ENCODE measurements at places on chromosomes 6 and 20.

DNA sequence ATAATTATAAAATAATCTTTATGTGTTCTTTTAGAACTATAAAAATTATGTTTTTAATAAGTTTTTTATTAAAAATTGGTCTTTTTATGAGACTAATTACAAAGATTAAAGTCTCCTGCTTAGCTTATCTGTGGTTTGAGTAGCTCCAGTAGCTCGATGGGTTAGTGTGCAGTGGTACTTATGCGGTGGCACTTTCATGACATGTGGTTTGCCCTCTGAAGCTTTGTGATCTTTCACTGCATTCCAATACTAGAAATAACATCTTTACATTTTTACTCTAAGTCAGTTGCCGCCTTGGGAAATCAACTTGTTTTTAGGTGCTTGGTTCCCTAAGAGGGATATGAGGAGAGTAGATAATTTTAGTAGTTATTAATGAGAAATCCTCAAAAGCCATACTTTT, 699.5 kb upstream of the FLRT3 start:
- no peak for DNase-seq

DNA sequence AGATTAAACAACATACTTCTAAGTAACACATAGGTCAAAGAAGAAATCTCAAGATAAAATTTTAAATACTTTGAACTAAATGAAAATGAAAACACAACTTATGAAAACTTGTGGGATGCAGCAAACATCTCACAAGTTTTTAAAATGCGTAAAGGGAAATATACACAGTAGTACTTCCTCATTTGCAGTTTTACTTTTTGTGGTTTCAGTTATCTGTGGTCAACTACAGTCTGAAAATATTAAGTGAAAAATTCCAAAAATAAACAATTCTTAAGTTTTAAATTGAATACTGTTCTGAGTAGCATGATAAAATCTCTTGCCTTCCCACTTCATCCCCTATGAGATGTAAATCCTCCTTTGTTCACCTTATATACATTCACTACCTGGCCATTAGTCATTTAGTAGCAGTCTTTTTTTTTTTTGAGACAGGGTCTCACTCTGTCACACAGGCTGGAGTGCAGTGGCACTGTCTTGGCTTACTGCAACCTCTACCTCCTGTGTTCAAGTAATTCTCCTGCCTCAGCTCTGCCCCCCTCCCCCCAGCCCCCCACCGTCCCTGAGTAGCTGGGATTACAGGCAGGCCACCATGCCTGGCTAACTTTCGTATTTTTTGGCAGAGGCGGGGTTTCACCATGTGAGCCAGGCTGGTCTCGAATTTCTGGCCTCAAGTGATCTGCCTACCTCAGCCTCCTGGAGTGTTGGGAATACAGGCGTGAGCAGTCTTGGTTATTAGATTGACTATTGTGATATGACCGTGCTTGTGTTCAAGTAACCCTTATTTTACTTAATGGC, 154.6 kb upstream of the AHI1 start:
- no peak for DNase-seq

DNA sequence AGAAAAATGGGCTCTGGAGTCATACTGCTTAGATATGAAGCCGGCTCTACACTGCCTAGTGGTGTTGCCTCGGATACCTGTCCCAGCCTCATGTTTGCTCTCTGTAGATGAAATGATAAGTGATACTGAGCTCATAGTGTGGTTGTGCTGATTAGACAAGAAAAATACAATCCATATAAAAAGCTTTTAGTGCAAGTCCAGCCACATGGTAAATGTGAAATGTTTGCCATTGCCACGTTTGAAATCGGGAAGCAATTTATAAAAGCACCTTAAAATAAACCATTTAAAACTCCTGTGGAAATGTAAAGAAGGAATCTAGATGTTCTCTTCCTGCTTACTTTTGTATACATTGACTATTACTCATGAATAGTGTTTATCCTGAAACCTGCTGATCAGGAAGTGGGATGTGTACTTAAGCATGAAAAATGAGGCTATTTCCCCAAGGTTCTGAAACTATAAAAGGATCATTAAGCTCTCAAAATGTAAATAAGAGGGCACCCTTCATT, 13.1 kb upstream of the PBOV1 start:
- DNase-seq: no peak

- DNase-seq: no peak
Observed at GRCh38 chr6:105739764-105740163, 336.9 kb upstream of the PREP start.

GRCh38 chr6:15501826-15502445, 160.9 kb downstream of the DTNBP1 start:
- no peak for DNase-seq

GRCh38 chr6:39233333-39233732, 4.1 kb upstream of the KCNK5 start:
- no peak for DNase-seq

- DNase-seq: peak; percentile 19
Observed at GRCh38 chr20:63290677-63291472, 2.1 kb upstream of the COL20A1 start.

DNA sequence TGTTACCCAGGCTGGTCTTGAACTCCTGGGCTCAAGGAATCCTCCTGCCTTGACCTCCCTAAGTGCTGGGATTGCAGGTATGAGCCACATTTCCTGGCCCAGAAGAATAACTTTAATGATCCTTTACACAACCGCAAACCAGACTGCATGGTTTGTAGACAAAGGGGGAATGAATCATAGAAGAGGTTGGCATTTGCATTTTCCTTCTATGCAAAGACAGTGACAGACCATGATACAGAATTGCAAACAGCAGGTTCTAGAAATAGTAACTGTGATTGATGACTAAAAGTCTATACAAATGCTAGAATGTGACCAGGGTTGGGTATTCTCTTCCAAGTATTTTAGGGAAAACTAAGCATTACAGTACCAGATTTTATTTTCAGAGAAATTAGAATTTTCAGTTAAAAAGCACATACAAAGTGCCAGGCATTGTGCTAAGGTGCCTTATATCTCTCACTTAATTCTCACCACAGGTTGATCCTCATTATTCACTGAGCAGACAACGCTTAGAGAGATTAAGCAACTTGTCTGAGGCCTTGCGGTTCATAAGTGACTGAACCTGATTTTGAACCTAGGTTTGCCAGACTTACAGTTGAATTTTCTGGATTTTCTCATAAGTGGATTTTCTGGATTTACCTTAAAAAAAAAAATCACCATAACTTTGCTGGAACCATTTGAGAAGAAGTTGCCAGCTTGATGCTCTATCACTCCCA, 146.6 kb downstream of the ZFAND3 start:
- no peak for DNase-seq

- DNase-seq: no peak
Observed at GRCh38 chr6:131368198-131368911, 204.7 kb upstream of the ARG1 start.

DNA sequence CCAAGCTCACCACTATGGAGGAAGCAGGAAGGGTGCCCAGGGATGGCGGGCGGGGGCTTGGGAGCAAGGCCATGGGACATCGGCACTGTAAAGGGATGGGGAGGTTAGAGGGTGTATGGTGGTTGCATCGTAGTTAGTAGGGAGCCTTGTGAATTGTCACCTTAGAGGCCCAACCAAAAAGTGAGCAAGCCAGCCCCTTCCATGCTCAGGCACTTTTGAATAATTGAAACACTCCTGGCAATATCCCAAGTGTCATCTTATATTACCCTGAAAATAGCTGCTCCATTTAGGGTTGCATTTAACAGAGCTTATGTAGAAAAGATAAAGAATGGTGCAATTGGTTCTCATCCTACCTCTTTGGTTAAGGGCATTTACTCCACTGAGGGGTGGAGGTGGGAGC, 169.2 kb downstream of the SAMD5 start:
- no peak for DNase-seq

DNA sequence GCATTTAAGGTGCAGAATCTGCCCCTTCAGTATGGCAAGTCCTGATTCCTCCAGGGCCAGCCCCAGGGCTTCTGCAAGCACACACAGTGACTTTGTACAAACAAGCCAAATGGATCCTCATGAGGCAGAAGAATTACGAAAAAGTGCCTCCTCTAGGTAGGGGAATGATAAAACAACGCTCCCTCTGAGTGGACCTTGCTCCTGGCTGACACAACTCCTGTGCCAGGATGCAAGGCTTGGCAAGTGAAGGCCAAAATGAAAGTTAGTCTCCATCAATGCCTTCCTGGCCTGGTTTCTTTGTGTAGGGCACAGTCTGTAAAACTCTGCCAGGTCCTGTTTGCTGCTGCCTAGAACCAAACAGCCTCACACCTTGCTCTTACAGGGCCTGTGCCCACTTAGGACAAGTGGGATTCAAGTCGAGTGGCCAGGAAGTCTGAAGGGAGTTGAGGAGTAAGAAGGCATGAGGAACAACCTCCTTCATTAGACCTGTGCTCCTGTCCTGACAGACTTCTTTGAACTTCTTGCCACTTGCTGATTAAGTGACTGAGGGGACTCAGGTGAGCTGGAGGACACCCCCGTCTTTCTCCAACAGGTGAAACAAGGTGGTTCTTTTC, 417.1 kb downstream of the CDC5L start:
- DNase-seq: no peak

DNA sequence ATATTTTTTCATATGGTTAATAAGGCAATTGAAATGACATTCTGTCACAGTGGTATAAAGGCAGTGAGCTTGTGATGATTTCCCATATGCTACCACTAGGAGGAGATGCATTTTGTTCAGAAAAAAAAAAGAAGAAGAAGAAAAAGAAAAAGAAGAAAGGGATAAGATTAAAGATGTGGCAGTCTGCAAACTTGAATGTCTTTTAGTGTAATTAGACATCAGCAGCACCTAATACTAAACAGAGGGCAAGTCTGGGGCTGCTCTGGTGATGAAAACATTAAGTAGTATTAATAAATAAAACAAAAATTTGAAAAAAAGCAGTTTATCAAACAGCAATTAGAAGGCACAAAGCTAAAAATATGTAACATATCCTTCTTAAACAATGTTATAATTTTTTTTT, 95.4 kb upstream of the DEFB112 start:
- DNase-seq: no peak

DNA sequence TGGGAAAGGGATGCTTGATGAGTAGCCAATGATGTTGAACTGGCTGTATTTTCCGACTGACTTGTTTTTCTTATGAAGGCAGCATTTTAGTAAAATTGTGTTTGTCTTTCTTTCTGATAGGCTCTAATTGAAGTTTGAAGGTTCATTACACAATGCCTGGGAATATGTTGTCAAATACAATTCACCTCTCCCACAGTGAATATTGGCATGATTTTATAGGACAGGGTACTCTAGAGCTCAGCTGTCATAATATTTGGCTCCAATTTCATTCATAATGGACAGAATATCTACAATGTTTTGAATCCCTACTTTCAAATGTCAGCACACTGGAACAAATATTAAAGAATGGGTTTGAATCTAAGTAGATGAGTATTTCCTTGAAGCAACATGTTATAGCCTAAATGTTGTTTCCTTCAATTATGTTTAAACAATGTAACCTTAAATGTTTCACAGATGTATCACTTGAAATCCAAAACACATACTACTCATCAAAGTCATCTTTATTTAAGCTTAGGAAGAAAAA, 81.4 kb downstream of the LAMA2 start:
- DNase-seq: no peak

DNA sequence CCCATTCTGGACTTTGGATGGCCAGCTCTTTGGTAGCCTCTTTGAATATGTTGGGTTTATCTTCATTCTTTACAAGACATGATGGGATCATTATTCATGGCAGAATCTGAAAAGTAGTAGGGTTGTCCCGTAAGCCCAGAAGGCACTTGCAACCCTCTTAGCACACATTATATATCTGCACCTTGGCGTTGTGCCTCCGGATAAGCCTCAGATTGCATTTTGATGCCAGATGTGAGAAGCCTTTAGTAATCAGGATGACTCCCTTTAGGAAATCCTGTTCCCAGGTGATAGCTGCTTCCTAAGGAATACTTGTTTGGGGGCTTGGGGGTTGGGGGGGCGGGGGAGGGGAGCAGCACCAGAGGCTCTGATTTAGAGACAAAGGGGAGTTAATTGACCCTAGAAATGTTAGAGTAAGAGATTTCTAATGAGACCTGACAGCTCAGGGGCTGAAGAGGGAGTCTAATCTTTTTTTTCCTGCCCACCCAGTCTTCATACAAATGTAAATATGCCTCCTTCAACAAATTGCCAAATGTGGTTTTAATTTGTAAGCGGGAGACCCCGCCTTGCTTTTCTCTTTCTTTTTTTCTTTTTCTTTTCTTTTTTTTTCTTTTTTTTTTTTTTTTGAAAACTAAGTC, 55.1 kb downstream of the JAG1 start:
- DNase-seq: no peak

DNA sequence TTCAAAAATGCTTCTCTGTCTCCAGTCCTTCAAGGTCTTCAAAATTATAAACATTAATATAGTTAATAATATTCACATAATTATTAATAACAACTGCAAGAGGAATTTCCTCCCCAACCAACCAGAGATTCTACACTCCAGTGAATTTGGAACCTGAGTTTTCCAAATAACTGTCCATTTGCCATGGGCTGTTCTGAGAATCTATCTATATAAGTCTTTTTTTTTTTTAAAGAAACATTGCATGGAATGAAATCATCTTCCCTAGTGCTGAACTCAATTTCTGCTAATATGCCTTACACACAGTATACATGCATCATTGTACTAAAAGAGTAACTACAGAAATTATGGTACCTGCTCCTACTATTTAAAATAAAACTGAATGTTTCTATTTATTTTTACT, 113.9 kb downstream of the SLC22A3 start:
- no peak for DNase-seq

DNA sequence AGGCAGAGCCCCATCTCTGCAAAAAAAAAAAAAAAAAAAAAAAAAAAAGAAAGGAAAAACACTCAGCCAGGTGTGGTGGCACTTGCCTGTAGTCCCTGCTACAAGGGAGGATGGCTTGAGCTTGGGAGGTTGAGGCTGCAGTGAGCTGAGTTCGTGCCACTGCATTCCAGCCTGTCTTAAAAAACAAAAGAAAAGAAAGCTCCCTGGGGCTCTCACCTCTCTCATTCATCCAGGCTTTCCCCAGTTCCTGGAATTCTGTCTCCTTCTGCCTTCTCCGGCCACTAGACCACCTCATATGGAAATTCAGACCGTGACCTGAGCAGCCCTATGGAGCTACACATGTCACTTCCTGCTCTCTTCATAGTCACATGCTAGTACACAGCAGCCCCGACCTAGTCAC, 101.1 kb upstream of the TAB2 start:
- DNase-seq: no peak

- no peak for DNase-seq
Observed at GRCh38 chr20:24572862-24573261, 103.4 kb downstream of the SYNDIG1 start.

DNA sequence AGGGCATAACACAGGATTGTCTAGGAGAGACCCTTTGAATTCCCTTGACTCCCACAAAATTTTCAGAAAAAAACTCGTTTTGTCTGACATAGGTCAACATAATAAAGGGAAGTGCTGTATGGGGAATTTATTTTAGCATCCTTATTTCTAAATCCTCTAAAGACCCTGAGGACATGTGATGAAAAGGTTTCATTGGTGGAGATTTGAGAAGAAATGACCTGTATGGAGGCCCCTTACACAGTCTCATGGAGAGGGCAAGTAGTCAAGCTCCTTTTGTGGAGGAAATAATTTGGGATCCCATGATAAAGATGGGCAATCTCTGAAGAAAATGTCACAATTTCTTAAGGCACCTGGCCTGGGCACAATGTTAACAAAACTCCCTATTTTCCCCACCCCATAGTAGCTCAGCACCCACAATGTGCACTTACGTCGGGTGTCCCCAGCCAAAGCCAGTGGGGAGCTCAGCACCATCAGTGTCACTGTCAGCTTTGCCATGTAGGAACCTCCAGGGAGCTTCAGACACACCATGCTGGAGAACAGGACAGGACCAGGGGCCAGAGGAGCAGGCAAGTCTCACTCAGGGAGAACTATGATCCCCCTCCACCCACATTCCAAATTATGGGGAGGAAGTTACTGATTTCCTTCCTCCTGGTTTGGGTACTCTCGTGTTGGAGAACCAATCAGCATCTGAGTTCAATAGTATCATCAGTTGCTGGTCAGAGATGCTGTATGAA, at the start of gene HLA-DRB5:
Gene HLA-DRB5, minus strand, starts transcription at position 591 of the 734 bp plus-strand sequence. Its CDS starts 63 bp downstream, at position 528.
- DNase-seq: no peak
